ENCODE measurements at places on chromosomes 6 and 20.

DNA sequence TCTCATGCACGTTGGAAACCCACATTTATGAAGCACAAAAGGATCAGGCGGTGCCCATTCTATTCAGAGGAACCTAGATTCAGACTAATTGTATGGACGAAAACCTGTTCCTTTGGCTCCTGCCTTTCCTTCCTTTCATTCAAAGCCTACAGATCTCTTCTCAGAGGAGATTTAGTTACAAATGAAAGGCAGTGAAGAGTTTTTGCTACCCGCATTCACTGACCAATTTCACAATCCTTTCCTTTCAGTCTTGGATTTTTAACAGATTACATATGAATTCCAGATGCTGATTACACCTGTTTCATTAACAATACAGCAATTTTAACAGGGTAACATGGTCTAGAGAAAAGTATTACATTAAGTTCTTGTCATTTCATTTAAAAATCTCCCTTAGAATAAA lies 32.0 kb downstream of the TMEM242 start:
- no peaks in the 10 kb centered on the region for H3K27me3 ChIP-seq
- no peak overlapping the region for H3K27ac ChIP-seq
- no peak overlapping the region for H3K4me3 ChIP-seq
- H3K36me3 ChIP-seq = no peaks in the 10 kb centered on the region
- no peaks in the 10 kb centered on the region for H3K4me1 ChIP-seq
- no peak for DNase-seq

- H3K27me3 ChIP-seq = no peaks in the 10 kb centered on the region
- no peak overlapping the region for H3K27ac ChIP-seq
- DNase-seq = no peak
- H3K4me3 ChIP-seq = no peak overlapping the region
- no peaks in the 10 kb centered on the region for H3K36me3 ChIP-seq
- no peaks in the 10 kb centered on the region for H3K4me1 ChIP-seq
Measured at GRCh38 chr20:55216525-55217242, 741.3 kb downstream of the DOK5 start.

DNA sequence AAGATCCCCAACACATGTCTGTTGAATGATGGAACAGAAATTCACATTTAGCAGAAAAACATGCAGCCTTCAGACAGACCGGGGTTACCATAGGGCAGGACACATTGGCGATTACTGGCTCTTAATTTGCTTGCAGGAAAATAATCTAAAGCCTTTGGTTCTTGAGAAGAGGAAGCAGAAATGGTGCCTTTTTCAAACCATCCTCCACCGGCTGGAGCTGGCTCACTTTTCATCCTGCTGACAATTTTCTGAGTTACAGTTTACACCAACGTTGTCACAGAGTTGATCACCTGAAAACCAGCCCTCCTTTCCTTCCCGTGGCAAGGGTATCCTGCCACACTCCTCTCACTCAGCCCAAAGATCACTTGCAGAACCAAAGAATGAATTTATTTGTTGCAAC lies 32.6 kb downstream of the SF3B5 start:
- H3K4me3 ChIP-seq = peak overlapping the region; percentile 97
- peak overlapping the region; percentile 59 for H3K27ac ChIP-seq
- H3K27me3 ChIP-seq = peaks cover 9% of the 10 kb centered on the region

- H3K4me1 ChIP-seq = peaks cover 4% of the 10 kb centered on the region
- H3K27ac ChIP-seq = peak overlapping the region; percentile 77
- H3K4me3 ChIP-seq = peak overlapping the region; percentile 85
- no peaks in the 10 kb centered on the region for H3K36me3 ChIP-seq
- peak; percentile 69 for DNase-seq
Measured at GRCh38 chr6:73388800-73389512, 5.7 kb upstream of the DDX43 start.

- H3K27me3 ChIP-seq = no peaks in the 10 kb centered on the region
- peaks cover 73% of the 10 kb centered on the region for H3K4me1 ChIP-seq
- H3K27ac ChIP-seq = peak overlapping the region; percentile 99
- H3K4me3 ChIP-seq = peak overlapping the region; percentile 83
- peaks cover 37% of the 10 kb centered on the region for H3K36me3 ChIP-seq
- no peak for DNase-seq
Measured at GRCh38 chr6:144153260-144153659, 2.9 kb downstream of the STX11 start.

- no peak overlapping the region for H3K4me3 ChIP-seq
- H3K27me3 ChIP-seq = peaks cover 32% of the 10 kb centered on the region
- DNase-seq = no peak
- no peaks in the 10 kb centered on the region for H3K36me3 ChIP-seq
Measured at GRCh38 chr6:39835821-39836295, 43.7 kb downstream of the DAAM2 start.

DNA sequence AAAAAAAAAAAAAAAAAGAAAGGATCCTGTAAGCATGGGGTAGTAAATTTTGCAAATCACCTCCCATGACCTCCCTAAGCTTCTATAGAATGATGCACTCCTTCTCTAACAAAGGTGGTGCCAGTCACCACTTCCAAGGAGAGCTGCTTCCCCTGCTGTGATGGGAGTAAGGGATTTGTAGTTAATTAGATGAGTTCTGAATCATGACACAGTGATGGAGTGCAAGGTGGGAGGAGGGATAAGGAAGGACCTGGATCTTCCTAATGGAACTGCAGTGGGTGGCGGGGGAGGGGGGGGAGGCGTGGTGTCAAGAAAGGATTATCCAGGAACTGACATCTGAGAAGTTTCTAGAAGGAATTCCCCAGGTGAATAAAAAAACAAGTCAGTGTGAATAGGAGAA lies 47.8 kb downstream of the NRN1 start:
- peaks cover 24% of the 10 kb centered on the region for H3K27me3 ChIP-seq
- no peaks in the 10 kb centered on the region for H3K36me3 ChIP-seq
- H3K27ac ChIP-seq = no peak overlapping the region
- no peaks in the 10 kb centered on the region for H3K4me1 ChIP-seq

GRCh38 chr6:37130704-37131103 lies 39.2 kb upstream of the PIM1 start:
- H3K27ac ChIP-seq = no peak overlapping the region
- peaks cover 17% of the 10 kb centered on the region for H3K4me1 ChIP-seq
- peaks cover 8% of the 10 kb centered on the region for H3K27me3 ChIP-seq
- no peak overlapping the region for H3K4me3 ChIP-seq
- no peak for DNase-seq

DNA sequence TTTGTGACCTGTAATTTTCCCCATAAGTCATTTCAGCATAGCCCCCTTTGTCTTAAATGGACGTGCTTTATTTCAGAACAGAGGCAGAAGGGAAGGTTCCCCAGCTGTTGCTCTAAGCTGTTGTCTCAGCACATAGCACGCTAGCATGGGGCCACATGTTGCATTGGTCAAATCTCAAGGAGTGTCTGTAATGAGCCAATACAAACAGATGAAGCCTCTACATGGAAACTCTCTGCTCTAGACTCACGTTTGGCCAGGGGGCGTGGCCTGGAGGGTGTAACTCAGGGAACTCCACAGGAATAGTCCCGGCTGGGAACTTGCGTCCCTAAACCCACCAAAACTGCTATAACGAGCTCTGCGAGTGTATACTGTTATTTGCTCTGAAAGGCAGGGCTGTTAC lies 35.2 kb upstream of the SLC22A2 start:
- H3K27me3 ChIP-seq = peaks cover 37% of the 10 kb centered on the region
- H3K36me3 ChIP-seq = no peaks in the 10 kb centered on the region
- DNase-seq = no peak
- H3K4me1 ChIP-seq = no peaks in the 10 kb centered on the region
- no peak overlapping the region for H3K27ac ChIP-seq
- no peak overlapping the region for H3K4me3 ChIP-seq
